ENCODE measurements at places on chromosomes 16 and 17. TPM values are rescaled to one million over a fixed set of nuclear protein-coding genes. Genes with fewer than 3 reads are reported as not detected.

ABCA9 gene
- 0.05 TPM for total RNA-seq

CD300H gene
- not detected for total RNA-seq

CLDN9 gene
- 0.23 TPM for total RNA-seq

MGAT5B gene
- total RNA-seq: 0.13 TPM

KIFC3 gene
- total RNA-seq: not detected
